ENCODE measurements at places on chromosomes 2 and 18.

DNA sequence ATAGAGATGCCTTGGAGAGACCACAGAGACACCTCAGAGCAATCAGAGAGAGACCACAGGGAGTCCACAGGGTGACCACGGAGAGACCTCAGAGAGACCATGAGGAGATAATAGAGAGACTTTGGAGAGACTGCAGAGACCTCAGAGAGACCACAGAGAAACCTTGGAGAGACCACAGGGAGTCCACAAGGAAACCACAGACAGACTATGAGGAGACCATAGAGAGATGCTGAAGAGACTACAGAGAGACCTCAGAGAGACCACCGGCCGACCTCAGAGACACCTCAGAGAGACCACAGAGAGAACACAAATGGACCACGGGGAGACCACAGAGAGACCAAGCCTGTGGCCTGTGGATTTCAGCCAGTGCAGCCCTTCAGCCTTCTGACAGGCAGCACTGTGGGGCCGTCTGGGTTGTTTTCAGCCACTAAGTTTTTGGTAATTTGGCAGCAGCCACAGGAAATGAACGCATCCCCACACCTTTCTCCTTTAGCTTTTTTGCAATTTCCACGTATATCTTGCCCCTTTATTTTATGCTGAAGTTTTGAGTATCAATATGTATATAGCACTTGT lies 11.4 kb upstream of the TMEM18 start:
- DNase-seq, result no peak

DNA sequence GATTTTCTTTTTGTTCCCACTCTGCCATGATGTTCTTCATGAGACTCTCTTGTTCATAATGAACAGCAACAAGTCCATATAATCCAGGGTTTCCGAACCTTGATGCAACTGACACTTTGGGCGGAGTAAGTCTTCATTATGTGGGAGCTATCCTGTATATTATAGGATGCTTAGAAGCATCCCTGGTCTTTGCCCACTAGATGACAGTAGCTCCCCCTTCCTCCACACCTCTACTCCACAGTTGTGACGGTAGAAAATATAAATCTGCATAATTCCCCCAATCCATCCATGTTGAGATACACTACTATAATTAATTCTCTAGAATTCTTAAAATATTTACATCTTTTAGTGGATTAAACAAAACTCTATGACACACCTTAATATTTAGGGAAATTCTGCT lies 482.2 kb upstream of the CELF4 start:
- no peak for DNase-seq

- DNase-seq, result no peak
These were observed 554.6 kb upstream of the TNP1 start for GRCh38 chr2:217414429-217414828.

DNA sequence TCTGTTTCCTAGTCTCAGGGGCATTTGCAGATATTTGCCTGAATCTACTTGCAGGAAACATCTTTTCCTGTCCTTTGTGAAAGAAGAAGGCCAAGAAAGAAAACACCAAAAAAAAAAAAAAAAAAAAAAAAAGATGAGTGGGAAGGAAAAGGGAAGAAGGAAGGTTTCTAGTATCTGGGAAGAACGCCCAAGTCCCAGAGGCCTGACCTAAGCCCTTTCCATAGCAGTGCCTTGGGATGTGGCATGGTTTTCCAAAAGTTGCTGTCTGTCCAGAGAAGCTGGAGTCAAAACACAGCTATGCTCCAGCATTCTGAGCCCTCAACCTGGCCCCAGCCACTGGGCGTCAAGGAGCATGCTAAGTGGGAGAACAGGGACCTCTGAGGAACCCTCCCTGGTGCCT lies 123.5 kb downstream of the INHBB start:
- DNase-seq, result no peak

DNA sequence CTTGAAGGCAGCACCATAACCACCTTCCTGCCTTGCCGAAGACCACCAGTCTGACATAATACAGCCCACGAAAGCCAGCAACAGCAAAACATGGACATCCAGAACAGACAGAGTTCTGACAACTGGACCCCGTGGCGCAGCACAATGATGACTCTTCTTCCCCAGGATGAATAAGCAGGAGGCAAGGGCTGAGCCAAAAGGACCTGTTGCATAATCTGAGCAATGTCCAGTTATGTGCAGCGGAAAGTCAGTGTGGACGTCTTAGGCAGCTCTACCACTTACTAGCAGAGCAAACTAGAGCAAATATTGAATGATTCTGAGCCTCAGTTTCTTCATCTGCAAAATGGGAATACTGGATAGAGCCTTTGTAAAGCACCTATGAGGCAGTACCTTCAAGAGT lies 225.1 kb downstream of the ZBTB7C start:
- DNase-seq, result no peak

DNA sequence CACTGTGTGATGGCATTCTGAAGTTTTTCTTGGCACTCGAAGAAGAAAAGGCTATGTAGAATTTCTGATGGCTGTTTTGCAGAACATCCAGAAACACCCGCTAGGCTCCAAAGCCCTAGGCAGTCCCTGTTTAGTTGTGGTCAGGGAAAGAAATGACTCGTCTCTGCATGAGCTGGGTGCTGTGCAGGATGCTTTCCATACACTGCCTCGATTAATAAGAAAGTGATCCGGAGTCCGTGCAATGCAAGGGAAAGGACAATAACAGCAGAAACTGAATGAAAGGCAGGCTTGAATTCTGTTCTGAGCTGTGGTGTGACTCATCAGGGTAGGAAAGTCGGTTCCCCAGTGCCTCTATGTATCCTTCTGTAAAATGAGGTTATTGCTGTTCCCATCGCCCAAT lies 18.7 kb downstream of the MAPRE3 start:
- DNase-seq, result no peak

DNA sequence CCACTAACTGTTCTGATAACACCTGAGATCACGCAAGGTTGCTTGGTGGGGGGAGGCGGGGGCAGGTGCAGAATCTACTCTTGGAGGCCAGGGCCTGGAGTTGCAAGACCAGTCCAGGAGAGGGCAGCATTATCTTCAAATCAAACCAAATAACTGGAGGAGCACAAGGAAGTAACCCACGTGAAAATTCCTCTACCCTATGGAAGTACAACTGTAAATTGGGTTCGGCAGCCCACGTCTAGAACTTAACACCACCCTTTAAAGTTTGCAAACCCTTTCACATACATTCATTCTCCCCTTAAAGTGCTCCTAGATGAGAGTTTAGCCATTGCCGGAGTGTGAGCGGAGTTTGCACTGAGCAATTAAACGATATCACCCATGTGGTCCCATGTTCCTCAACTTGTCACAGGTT lies 19.6 kb upstream of the CXCR1 start:
- DNase-seq, result peak; percentile 79

Measured in HAP-1 (cell line).